Effector memory CD4-positive, alpha-beta T cell (primary cell): ENCODE measurements at places on chromosomes 12 and 14.

DNA sequence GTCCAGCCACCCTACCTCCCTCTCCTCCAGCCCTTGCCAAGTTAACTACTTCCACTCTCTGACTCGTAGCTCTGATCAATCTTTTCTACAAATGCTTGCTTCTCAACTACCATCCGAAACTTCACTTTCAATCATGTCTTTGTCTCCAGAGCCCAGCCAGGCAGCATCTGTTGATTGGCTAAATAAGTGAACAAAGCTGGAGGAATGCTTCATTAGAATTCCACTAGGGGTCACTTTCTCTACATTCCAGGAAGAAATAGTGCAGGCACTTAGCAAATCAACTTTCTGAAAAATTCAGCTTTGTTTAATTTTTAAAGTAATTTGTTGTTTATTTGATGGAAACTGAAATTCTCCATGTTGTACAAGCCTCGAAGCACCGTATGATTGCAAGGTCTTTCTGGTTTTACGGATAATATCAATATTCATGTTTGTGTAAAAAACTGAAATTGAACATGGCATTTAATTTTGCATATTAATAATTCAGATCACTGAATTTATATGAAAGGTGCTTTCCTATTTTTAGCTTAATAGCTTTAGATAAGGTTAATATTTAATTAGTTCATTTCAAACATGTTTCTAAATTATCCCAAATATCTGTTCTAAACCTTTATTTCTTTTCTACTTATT is 32.4 kb upstream of the HELB start:
- no peak for DNase-seq

GRCh38 chr14:101241807-101242278 is 319.5 kb upstream of the DIO3 start:
- no peak for DNase-seq

GRCh38 chr14:71555654-71556559 is 376.3 kb upstream of the RGS6 start:
- DNase-seq: peak; percentile 27

- DNase-seq: no peak
Observed at GRCh38 chr12:4866299-4866698, 43.4 kb upstream of the KCNA1 start.

- no peak for DNase-seq
Observed at GRCh38 chr12:83106873-83107272, 420.2 kb downstream of the TMTC2 start.

DNA sequence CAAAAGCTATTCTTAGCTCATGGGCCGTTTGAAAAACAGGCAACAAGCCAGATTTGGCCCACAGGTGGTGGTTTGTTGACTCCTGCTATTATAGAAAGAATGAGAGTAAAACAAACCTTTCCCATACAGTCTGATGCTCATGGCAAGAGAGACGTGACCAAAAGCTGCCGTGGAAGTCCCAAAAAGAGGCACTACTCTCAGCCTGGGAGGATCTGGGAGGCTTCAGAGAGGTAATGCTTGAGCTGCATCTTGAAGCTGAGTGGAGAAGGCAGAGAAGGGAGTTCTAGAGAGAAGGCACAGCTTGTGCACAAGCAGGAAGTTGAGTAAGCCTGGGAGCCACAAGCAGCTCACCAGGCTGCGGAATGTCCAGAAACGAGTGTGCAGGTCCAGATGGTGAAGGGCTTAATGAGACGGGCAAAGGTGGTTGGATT is 9.6 kb downstream of the PLXNC1 start:
- no peak for DNase-seq

GRCh38 chr12:119989361-119989730 is 310 bp downstream of the BICDL1 start:
- no peak for DNase-seq

- no peak for DNase-seq
Observed at GRCh38 chr12:63362791-63363190, 211.8 kb upstream of the AVPR1A start.

DNA sequence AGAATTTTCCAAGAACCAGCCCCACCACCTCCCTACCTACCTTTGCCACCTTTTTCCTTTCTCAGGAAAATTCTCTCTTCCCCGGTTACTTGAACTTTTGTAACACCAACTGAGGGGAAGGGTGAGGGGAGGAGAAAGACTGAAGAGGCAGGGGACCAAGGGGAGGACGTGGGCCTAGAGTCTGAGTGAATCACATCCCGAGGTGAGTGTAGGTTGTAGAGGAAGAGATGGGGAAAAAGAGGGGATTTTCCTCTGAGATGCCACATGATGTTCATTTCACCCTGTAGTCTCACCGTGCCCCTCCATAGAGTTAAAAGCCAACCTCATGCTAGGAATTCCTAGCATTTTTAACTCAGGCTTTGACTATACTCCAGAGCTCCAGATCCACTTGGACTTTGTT is 311.8 kb downstream of the RPAP3 start:
- DNase-seq: no peak

DNA sequence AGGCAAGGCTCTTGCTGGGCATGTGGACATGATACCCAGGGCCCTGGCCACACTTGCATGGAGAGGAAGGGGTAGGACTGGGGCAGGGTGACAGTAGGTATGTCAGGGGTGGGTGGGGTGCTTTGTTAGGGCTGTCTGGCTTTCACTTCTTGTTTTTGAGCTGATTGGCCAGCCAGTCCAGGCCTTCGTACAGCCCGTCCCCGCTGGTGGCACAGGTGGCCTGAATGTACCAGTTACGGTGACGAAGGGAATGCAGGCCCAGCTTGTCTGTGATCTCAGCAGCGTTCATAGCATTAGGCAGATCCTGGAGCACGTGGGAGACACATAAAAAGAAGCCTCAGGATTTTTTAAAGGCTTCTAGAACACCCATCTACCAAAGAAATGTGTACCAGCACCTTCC is 13.5 kb upstream of the FKBP11 start:
- DNase-seq: no peak

DNA sequence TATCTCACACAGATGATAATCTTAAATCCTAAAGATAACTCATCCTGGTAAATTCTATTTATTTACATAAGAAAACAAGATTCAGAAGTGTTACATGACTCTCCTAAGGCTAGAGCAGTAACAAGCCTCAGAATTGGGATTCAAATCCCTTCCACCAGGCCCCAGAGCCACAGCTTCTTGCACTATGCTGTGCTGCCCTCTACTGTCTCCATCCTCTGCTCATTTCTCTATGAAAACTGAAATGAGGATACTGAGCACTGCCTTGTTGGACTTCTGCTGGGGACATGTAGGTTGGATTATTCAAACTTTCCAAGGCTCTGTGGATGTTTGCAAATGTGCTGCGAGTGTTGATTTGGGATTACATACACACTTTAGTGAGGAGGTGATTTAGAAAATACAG is 23.5 kb upstream of the C12orf50 start:
- DNase-seq: no peak

GRCh38 chr14:104919993-104920315 is 4.7 kb upstream of the PLD4 start:
- no peak for DNase-seq

DNA sequence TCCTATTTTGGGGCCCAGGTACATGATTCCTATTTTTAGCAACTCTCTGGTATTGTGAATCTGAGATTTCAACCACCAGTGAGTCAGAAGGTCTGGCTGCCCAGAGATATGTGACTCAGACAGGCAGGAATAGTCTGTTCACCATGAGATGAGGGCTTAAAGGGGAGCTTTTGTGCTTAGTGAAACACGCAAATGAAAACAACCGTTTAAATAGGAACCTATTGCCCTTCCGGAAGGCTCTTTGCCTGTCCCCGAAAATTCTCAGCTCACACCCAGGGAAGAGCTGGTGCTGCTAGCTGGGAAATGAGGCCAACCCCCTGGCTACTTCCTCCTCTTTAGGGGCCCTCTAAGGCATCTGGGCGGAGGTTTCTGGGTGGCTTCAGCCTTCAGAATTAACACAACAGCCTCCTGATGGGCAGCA is 283.6 kb downstream of the CACNA1C start:
- no peak for DNase-seq

DNA sequence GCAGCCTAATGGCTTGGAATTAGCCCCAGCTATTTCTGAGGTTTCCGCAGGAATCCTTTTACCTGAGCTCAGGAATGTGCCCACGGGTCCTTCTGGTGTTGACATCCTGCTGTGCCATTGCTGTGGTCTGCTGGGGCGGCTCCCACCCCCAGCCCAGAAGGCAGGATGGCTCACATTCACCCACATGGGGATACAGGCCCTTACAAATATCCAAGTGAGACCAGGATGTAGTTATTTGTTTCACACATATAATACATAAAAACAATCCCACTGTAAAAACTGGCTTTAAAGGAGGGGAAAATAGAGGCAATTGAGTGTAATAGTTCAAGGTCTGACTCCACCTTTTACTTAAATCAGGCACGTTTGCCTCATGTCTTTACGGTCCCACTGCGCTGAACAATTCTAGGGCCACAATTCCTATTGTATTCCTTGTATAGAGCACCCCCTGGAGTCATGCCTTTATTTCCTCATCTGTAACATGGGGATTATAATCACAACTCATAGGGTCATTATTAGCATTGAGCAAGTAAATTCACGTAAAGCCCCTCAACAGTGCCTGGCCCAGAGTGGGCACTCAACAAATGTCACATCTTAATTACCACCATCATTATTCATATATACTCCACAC is 57.2 kb upstream of the FICD start:
- no peak for DNase-seq

DNA sequence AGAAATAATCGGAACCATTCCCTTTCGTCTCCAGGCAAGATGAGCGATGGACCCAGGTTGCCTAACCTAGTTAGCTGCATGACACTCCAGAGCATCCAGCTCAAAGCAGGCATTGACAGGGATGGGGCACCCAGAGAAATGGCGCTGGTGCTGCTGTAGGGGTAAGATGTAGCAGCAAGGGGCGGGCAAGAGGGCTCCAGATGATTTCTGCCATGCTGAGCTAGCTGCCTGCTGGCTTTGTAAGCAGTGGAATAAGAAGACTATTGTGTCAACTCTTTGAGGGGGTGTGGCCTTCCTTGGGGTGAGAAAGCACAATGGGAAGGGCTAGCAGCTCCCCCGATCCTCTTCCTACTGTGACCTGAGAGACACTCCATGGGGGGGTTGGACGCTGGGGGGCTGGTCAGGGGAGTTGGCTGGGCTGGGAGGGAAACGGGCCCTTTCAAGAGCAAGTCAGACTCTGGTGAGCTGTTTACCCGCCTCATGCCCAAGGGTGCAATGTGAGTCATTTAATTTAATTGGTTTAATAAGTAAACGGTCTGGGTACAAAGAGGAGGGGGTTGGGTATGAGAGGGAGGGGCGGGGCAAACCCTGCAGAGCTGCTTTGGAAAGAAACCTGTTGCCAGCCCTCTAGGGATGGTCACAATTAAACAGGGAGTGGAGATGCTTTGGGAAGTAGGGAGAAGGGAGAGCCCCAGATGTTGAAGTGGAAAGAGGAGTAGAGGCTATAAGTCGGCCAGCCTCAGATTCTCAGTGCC is 50.5 kb downstream of the B4GALNT3 start:
- no peak for DNase-seq
